Lower leg skin (tissue), 4 donors: ENCODE measurements at places on chromosomes 7 and 10.

DNA sequence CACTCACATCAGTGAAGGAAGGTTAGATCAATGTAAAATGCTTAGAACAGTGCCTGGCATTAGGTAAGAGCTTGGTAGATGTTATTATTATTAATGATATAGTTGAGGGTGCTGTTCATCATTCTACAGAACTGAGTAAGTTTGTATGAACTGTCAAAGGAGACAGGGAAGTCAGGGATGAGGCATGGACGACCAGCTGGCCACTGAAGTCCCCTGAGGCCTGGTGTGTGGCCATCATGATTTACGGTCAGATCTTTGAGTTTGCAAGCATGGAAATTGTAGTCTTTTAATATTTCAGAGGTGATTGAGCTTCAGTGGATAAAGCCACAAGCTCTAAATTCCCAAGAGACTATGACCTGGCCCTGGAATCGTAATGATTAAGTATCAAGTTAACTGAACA, 6.9 kb downstream of the ARMC3 start:
- no peak for DNase-seq

DNA sequence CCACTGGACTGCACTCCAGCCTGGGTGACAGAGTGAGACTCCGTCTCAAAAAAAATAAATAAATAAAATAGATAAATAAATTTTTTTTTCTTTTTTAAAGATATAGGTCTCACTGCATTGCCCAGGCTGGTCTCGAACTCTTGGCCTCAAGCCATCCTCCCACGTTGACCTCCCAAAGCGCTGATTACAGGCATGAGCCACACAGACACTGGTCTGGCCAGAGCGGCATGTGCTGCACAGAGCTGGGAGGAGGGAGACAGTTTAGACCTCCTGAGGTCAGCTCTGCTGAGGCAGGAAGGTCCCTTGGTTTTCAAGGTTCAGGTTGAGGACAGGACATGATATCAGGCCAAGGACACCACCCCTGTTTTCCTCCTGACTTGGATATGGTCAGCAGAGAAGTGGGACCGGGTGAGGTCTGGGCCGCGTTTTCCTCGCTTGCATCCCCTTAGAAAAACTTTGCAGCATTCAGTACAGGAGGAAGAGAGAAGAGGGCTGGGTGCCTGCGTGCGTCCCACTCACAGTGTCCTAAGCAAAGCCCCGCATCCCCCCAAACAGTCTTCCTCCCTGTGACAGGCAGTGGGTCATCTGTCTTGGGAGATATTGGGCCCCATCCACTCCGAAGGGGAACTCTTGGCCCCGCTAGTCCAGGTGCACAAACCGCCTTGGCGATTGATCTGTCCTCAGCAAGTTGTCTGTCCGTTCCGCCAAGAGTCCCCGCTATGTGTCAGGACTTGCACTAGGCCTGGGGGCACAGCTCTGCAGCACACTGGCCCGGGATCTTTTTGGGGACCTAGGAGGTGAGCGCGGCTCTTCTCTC, 56.1 kb downstream of the ZNF727 start:
- DNase-seq: no peak

DNA sequence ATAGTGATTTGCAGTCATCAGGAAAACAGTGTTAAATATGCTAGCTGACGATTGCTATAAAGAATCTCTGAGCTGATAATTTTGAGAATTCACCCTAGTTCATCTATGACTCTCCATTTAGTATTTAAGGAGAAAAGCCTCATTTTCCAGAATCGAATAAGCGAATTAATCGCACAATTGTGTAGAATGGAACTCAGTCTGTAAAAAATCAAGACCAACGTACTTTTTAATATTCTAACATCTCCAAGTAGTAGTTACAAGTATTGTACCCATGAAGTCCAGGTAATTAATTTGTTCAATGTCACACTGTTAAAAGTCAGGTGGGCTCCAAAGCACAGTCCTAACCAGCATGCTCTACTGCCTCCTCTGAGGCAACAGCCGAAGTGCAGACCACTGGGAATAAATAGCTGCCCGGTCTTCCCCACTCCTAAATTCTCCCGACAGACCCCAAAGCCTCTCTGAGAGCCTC, 380 bp upstream of the AGBL3 start:
- no peak for DNase-seq

GRCh38 chr10:60934215-60935175, 9.5 kb downstream of the RHOBTB1 start:
- no peak for DNase-seq

GRCh38 chr10:63346015-63346441, 119.7 kb downstream of the JMJD1C start:
- no peak for DNase-seq

DNA sequence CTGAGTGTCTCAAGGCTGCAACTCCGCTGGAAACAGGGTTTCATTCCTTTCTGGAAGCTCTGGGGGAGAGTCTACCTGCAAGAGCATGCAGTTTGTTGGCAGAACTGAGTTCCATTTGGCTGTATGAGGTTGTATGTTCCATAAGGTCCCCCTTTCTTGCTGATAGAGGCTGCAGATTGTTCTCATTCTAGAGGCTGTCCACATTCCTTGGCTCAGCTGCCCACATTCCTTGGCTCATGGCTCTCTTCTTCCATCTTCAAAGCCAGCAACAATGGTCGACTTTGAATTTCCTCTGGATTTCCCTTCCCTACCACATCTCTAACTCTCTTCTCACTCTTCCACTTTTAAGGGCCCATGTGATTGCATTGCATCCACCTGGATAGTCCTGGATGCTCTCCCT, 147.3 kb upstream of the CDCA7L start:
- no peak for DNase-seq

- DNase-seq: no peak
Observed at GRCh38 chr10:131166486-131166885, 145.0 kb downstream of the TCERG1L start.

- DNase-seq: no peak
Observed at GRCh38 chr10:123427165-123427786, 238.9 kb upstream of the GPR26 start.

DNA sequence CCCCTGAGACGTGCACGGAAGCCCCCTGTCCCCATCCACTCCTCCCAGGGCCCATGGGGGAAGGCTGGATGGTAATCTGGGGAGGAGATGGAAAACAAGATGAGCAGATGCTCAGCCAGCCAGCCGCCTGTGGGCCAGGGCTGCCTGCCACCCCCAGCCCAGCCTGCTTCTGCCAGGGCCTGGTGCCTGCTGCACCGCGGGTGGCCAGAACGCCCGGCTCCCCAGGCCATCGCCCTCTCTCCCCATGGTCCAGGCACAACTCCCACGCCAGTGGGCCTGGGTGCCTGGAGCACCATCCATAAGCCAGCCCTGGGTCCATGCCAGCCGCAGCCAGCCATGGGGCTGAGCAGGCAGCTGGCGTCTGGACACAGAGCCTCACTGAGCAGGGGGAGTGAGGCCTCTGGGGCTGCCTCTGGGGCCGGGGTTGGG, 57.2 kb upstream of the ELN start:
- DNase-seq: peak; percentile 70

DNA sequence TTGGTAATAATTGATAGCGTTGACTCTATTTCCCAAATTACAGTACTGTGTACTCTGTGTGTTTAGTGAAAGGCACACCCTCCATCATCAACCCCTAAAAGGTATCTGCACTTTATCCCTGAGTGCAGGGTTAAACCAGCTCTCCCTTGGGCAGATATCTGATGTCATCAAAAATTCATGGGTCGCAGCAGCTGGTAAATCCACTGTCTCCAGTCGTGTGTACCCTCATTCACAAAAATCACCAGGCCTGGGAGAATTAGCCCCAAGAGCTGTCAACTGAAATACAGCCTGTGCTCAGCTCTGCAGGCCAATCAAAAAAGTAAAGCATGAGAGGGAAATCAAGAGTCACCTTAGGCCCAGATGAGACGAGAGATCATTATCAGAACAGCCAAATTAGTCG, 103.7 kb downstream of the HIP1 start:
- no peak for DNase-seq

GRCh38 chr10:115427611-115428010, 334.4 kb downstream of the ATRNL1 start:
- DNase-seq: no peak

GRCh38 chr10:114077815-114078219, 34.2 kb downstream of the ADRB1 start:
- DNase-seq: peak; percentile 66
